ENCODE measurements at places on chromosomes 1 and 21.

GRCh38 chr1:66684353-66684752, 67.9 kb upstream of the DYNLT5 start:
- no peak for DNase-seq

DNA sequence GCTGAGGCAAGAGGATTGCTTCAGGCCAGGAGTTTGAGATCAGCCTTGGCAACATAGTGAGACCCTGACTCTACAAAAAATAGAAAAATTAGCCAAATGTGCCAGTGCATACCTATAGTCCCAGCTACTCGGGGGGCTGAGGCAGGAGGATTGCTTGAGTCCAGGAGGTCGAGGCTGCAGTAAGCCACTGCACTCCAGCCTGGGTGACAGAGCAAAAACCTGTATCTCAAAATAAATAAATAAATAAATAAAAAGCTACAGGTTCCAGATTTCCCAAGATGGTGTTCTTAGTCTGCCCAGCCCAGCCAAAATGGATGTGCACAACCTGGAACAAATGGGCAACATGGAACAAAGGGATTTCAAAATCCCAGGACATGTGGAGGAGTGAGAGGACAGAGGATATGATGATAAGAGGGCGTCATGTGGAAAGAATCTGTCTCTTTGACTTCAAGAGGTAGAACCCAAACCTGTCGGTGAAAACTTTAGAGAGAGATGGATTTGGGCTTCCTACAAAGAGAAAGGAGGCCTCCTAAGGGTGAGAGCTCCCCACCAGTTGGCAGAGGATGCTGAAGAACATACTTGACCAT, 3.2 kb downstream of the EDARADD start:
- DNase-seq = no peak

GRCh38 chr1:192475329-192475728, 100.2 kb upstream of the RGS1 start:
- no peak for DNase-seq

DNA sequence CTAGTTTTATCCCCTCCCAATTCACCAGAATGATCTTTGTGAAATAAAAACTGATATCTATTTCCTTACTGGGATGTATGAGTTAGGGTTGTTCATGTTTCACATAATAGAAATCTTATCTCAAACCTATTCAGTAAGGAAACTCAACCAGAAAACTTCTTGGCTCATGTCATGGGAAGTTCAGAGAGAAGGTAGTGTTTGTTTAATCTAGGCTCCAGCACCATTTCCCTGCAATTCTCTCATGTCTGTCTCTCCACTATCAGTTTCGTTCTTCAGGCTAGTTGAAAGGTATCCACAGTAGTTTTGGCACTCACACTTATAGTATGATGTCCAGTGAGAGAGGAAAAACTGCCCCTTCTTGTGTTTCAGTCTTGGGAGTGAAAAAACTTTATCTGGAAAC, 34.6 kb upstream of the UHMK1 start:
- no peak for DNase-seq

DNA sequence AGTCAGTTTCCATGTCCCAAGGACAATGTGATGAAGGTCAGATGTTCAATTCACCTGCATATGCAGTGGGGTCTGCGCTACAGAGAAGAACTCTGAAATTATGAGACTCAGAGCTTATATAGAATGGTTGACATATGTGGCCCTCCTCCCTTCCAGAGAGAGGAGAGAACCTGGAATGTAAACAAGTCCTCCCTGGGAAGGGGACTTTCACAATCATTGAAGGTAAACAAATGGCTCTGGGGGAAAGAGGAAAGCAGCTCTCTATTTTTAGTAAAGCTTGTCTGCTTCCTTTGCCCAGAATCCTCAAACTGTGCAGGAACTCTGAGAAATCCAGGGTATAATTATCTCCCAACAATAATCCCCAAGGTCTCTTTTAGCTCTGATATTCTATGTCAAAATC, 9.8 kb downstream of the OVGP1 start:
- no peak for DNase-seq

DNA sequence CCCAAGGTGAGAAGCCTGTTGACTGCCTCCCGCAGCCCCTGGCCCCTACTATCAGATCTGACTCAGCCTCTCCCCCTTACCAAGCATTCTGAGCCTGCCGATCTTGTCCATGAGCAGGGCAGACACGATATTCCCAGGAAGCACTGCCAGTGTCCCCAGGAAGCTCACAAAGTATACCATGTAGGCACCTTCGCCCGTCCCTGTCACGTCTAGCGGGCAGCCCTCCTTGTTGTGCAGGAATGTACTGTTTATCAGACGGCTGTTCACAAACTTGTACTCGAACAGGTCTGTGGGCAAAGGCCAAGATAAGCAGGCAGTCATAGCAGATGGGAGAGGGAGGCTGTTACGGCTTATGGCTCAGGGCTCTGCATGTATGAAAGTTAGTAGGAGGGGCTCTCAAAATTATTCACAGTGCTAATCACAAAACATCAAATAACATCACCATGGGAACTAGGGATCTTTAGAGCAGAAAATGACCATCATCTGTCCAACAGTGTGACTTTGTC, 7.3 kb downstream of the BOLA1 start:
- no peak for DNase-seq

DNA sequence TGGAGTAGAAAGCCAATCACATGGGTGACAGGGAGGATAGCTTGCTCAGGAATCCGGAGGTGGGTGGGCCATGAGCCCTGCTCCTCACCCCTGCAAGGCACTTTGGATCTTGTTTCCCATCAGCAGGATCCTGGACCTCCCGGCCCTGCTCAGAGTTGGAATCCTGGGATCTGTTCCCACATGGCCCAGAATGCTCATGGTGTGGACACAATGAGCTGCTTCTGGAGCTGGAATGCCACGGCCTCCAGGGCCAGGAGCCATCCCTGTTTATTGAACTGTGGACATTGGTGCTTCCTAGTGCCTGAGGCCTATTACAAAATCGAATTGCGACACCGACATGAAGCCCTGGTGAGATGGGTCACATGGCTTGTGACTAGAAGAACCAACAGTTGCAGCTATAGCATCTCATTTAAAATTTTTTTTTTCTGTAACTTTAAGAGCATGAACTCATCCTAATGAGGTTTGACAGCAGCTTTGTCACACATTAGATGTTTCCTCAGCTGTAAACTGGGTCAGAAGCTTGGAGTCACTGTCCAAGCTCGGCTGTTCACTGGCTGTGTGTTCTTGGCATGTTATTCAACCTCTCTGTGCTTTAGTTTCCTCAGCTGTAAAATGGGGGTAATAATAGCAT, 40.4 kb upstream of the GOLT1A start:
- DNase-seq = no peak

DNA sequence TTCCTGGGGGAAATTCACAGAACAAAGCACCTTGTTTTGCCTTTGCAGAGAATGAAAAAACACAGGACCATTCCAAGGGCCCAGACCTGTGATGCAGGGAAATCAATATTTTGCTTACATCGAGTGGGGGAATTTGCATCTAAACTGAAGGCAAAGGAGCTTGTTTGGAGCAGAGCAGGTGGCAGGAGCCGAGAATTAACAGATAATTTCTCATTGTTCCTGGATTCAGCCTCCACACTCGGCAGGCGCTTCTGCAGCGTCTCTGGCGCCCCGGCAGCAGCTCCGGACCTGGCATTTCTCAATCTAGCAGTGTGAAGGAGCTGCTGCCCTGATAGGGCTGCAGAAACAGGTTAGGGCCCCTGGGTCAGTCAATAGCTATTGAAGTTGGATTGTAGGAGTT, 2.0 kb upstream of the SYT6 start:
- no peak for DNase-seq

DNA sequence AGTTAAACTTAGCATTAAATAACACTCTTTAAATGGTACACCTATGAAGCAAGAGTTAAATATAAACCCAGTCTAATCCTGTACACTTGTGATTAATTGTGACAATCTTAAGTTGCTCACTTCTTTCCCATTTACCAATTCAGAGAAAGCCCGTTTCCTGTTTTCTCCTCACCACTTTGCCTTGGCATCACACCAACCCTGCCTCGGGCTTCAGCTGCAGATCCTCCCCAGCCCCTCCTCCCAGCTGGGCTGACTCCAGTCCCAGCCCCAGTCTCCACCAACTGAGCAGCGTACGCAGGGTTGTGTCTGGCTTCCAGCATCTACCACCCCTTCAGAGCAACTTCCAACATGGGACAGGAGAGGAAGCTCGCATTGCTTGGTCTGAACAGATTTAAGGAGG, 4.1 kb downstream of the PYCR2 start:
- DNase-seq = no peak

GRCh38 chr21:44489962-44490361, 34.7 kb downstream of the LRRC3 start:
- DNase-seq = no peak

DNA sequence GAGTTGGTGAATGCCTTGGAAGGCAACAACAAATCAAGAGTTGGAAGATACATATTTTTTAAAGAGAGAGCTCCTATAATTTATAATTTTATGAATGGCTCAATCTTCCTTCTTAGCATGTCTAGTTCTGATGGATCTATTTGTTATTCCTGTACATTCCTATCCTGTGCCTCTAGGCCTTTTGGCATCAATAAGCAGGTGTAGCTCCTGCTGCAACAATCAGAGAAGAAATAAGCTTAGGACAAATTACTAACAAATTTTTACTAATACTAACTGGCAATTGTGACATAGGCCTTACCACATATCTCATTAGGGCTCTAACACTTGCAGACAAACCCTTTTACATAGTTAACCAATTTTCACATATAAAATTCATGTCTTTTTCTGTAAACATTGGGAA, 682.0 kb downstream of the LTN1 start:
- no peak for DNase-seq

GRCh38 chr1:51559064-51559500, 40.0 kb upstream of the EPS15 start:
- DNase-seq = no peak

DNA sequence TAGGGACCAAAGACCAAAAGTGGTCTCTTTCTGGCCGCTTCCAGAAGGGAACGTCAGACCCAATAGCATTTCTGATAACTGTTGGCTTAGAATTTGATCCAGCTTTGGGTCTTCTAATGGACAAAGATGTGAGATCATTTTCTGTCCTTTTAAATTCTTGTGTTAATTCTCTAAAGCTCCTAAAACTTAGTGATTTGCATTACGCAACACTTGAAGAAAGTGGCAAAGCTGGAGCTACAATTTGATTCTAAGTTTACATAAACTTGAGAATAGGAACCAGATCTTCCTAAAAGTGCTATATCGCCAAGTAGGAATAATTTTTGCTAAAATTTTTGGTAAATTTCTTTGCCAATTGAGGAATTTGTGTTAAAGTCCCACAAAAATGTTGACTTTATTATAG, 21.6 kb upstream of the PLA2G4A start:
- no peak for DNase-seq

- no peak for DNase-seq
Measured at GRCh38 chr1:15714406-15715136, 21.5 kb upstream of the SLC25A34 start.

DNA sequence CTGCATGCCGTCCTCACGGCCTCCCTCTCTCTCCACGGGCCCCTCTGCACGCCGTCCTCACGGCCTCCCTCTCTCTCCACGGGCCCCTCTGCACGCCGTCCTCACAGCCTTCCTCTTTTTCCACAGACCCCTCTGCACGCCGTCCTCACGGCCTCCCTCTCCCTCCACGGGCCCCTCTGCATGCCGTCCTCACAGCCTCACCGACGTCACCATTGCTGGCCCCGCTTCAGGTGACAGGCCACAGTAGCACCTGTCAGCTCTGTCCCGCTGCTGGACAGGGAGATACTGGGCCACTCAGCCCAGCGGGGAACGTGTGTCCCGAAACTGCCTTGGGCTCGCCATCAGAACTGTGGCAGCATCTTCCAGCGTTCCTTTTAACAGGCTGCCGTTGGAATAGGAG, 82.8 kb upstream of the COL6A1 start:
- no peak for DNase-seq

- no peak for DNase-seq
Measured at GRCh38 chr1:228772516-228773212, 37.4 kb downstream of the RHOU start.

DNA sequence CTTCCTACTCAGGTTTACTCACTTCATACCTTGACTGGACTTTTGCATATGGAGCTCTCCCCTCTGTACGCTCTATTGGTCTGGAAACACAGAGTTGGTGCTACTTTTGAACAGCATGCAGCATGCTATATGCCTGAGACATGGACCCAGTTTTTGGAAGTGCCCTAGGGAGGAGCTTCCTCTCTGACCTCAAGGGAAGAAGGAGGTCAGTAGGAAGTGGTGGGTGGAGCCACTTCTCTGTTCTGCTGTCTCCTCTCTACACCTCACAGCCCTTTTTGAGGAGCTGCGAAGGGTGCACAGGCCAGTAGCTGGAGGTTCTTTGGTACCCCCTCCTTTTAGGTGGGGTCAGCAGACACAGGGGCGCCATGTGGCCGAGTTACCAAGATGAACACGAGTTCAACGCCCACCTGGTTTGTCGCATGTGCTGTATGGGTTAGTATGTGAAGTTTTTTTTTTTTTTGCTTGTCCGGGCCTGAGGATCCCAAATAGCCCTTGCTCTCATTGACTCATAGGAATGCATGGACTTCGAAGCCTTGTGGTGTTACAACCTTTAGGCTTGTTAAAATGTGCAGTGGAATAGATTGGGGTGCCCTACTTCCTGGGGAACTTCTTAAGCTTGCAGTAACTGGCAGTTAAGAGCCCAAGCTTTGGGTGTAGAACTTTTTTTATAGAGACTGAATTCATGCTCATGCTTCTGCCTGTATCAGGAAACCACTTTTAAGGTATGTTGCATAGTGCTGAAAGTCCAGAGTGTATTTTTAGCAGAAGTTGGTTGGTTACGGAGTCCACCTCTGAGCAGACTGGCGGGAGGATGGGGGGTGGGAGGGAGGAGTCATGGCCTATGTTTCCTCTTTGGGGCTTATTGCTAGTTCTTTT, 10.7 kb downstream of the MACF1 start:
- no peak for DNase-seq

GRCh38 chr1:162349635-162350330, 26.9 kb downstream of the SPATA46 start:
- DNase-seq = no peak

GRCh38 chr21:40047993-40048730, 180.9 kb downstream of the PCP4 start:
- no peak for DNase-seq

DNA sequence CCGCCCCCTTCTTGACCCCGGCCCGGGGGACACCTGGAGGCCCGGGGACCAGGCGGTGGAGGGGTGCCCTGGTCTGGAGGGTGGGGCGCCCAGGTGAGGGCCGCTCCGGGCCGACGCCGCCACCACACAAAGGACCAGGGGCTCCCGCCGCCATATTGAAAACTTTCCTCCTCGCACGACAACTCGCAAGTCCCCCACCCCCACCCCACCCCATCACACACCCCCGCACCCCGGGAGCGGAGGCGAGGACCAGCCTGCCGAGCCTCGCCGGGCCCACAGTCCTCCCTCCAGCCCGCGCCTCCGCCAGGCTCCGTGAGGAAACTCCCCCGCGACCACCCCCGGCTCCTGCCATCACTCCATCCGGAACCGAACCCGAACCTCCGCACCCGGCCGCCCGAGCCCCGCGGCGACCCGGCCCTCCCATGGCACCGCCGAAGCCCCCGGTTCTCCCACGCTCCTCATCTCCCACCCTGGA, 733 bp downstream of the KDM5B start:
- DNase-seq = no peak

GRCh38 chr1:44670751-44671640, 3.3 kb downstream of the TMEM53 start:
- DNase-seq = no peak
